ENCODE measurements at places on chromosomes 7 and 10. TPM values are rescaled to one million over a fixed set of nuclear protein-coding genes. Genes with fewer than 3 reads are reported as not detected.
A peak's percentile ranks its signal among the peaks of the same experiment; 100 is the strongest.

The OR13A1 gene
- not detected for total RNA-seq

The HOXA4 gene
- total RNA-seq: 6.2 TPM

The GCC1 gene
- 11.0 TPM for total RNA-seq

The NRAP gene
- total RNA-seq: not detected

The ERVW-1 gene
- not detected for total RNA-seq

The ZC3HAV1L gene
- total RNA-seq: 10.9 TPM

The EPC1 gene
- 30.5 TPM for total RNA-seq

The RNF133 gene
- total RNA-seq: 0.76 TPM

The GPR141 gene
- total RNA-seq: 0.71 TPM

The LRGUK gene
- total RNA-seq: 0.79 TPM

The DNMBP gene
- total RNA-seq: 13.1 TPM

The SLC29A4 gene
- total RNA-seq: 0.90 TPM

The TAC1 gene
- 0.19 TPM for total RNA-seq

The KAZALD1 gene
- 9.3 TPM for total RNA-seq

The AMPH gene
- 10.0 TPM for total RNA-seq

The STEAP2 gene
- total RNA-seq: 45.9 TPM

The LRCH4 gene
- 30.7 TPM for total RNA-seq

The UCN3 gene
- total RNA-seq: not detected

The CFAP70 gene
- total RNA-seq: 1.6 TPM

The TUBAL3 gene
- total RNA-seq: not detected

The SND1 gene
- total RNA-seq: 135 TPM

The PCLO gene
- 0.62 TPM for total RNA-seq

The MEOX2 gene
- 38.2 TPM for total RNA-seq

The TEX47 gene
- total RNA-seq: not detected

The FAM25A gene
- total RNA-seq: not detected

DNA sequence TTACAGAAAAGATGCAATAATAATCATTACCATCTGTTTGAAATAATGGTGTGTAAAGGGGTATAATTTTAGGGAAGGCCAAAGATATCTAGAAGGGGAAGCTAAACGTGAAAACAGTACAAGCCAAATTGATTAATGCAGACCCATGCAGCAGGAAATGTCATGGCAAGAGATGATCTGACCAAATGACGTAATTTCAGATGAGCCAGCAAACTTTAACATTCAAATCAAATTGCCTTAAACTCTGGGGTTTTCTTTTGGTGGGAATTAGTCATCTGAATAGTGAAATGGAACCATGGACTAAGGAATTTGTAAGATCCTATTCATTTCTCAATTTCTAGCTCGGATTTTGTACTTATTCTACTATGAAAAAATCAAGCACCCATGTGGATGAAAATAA, 21.4 kb upstream of the SCIN start:
- no peak for DNase-seq

- no peak for DNase-seq
Observed at GRCh38 chr7:157875230-157876179, 538.7 kb downstream of the DNAJB6 start.

- DNase-seq: no peak
Observed at GRCh38 chr10:99339077-99339476, 9.9 kb downstream of the CNNM1 start.

GRCh38 chr10:26527018-26527417, 88.9 kb downstream of the APBB1IP start:
- no peak for DNase-seq

GRCh38 chr10:115417585-115418265, 324.6 kb downstream of the ATRNL1 start:
- no peak for DNase-seq

GRCh38 chr7:54788664-54789063, 29.7 kb upstream of the SEC61G start:
- no peak for DNase-seq

DNA sequence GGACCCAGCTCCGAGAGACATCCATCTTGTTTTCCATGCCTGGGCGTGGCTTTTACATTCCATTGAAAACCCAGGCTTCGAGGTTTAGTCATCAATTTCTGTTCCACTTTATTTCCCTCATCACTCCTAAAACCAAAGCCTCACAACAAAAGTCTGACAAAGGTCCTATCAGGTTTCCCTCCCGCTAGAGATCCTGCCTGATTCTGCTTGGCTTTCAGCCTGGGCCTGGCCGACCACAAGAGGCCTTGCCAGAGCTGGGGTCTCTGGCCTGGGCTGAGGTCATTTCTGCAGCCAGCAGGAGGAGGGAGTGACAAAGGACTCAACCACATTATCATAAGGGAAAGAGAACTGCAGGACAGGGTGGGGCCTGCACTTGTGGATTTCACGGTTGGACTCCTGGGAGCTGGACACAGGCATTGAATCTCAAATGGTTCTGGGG, 167.0 kb downstream of the FANK1 start:
- DNase-seq: no peak

GRCh38 chr7:135454060-135454459, 55.8 kb downstream of the CNOT4 start:
- no peak for DNase-seq

GRCh38 chr7:35849158-35849831, 48.4 kb downstream of the SEPTIN7 start:
- DNase-seq: no peak

DNA sequence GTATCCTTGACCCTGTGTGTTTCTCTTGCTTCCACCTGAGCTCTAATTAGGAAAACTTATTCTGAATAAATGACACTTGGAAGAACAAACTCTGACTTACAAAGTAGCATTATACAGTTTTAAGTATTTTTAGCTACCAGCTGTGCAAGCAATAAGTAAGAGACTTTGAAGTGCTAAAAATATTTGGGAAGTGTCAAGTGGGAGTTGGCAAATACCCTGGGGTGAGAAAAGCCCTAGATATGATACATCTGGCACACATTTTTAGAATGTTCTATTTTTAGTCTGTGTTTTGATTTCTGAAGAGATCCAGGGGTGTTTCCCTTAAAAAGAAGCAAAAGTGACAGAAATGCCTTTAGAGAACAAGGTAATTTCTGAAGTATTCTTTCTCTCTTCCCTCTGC, 132.7 kb upstream of the TEX47 start:
- DNase-seq: no peak

GRCh38 chr7:1024331-1024841, 20.0 kb upstream of the GPR146 start:
- no peak for DNase-seq

GRCh38 chr7:105278973-105279687, 109.6 kb downstream of the SRPK2 start:
- no peak for DNase-seq

DNA sequence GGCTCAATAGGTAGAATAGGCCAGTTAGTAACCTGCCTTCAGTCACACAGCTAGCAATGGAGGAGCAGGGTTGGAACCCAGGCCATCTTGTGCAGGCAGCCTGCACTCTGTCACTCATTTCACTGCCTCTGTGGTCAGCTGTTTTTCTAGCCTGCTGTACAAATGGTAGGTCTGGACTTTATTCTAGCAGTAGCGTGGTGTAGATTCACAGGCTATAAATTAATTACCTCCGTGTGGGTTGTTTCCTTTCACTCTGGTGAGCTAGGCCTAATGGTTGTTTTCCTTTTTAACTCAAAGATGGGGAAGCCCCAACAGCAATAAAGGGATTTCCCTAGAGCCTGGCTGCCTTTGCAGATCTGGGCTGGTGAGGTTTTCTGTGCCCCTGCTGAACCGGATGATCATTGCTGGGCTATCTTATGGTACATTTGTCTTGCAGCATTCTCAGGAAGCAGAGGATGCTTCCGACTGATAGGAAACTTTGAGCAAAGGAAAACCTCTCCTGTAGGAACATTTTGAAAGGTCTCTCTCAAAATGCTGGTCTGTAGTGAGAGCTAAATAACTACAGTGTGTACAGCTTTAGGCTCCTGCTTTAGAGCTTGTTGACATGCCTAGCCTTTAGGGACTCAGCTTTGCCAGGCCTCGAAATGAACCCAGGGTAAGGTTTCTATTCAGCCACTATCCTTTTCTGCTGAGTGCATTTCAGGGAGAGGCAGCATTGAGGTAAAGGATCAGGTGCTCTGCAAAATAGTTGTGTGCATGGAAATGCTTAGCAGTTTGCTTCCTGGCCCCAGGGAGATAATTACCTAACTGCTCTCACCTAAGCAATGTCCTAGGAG, 157.4 kb downstream of the ST7 start:
- no peak for DNase-seq

GRCh38 chr10:132615341-132616169, 78.0 kb downstream of the INPP5A start:
- peak; percentile 36 for DNase-seq

DNA sequence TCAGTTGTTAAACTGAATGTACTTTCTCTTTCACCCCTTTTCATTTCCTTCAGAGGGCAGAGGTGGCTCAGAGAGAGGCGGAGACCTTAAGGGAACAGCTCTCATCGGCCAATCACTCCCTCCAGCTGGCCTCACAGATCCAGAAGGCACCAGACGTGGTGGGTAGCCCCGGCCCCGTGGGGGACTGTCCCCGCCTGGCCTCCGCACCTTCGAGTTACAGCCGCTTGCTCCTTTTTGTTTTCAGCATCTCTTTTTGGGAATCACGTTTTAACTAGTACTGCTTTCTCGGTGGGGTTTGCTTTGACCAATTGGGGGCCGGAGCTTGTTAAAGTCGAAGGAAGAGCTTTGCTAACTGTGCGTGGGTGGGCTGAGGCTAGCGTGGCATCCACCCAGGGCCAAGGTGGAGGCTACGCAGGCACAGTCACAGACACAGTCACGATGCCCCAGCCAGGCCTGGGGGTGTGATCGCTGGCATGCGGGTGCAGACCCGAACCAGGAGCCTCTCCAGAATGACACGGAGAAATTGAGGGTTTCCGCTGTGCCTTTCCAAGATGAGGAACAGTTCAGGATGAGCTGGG, 116.2 kb upstream of the SH2B2 start:
- DNase-seq: no peak

DNA sequence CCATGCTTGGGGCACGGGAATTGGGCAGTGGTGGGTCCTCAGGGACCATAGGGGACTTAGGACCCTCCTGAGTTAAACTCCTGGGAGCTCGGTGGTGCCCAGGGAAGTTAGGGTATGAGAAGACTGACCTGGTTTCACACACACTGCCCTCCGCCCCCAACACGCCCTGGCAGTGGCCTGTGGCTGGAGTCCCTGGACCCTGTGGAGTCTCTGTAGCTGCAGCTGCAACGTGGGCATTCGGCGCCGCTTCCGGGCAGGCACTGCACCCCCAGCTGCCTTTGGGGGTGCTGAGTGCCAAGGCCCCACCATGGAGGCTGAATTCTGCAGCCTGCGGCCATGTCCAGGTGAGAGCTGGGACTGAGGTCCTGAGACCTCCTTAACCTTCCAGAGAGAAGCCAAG, 29.9 kb upstream of the ZNF862 start:
- no peak for DNase-seq

- no peak for DNase-seq
Observed at GRCh38 chr7:140624392-140625191, 16.0 kb downstream of the DENND2A start.

GRCh38 chr7:151717918-151718317, 159.0 kb downstream of the PRKAG2 start:
- no peak for DNase-seq

- DNase-seq: peak; percentile 47
Observed at GRCh38 chr10:132499367-132499685, 38.3 kb upstream of the INPP5A start.

GRCh38 chr7:106766551-106766950, 98.5 kb upstream of the PIK3CG start:
- DNase-seq: no peak

DNA sequence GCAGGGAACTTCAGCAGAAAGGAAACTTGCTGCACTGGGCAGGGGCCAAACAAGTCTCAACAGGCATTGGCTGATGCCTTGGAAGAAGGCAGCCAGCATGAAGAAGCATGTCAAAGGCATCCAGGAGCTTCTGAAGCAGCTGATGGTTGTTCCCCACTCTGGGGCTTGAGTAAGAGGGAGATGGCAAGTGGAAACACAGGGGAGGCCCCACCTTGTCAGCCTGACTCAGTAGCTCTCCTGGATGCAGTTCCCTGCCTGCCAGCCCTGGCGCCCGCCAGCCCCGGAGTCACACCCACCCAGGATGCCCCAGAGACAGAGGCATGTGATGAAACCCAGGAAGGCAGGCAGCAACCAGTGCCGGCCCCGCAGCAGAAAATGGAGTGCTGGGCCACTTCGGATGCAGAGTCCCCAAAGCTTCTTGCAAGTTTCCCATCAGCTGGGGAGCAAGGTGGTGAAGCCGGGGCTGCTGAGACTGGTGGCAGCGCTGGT, 96.5 kb downstream of the TACC2 start:
- DNase-seq: no peak

GRCh38 chr10:53597835-53598251, 825.3 kb upstream of the MBL2 start:
- no peak for DNase-seq

- peak; percentile 9 for DNase-seq
Observed at GRCh38 chr7:74671602-74672001, 14.1 kb downstream of the GTF2I start.

DNA sequence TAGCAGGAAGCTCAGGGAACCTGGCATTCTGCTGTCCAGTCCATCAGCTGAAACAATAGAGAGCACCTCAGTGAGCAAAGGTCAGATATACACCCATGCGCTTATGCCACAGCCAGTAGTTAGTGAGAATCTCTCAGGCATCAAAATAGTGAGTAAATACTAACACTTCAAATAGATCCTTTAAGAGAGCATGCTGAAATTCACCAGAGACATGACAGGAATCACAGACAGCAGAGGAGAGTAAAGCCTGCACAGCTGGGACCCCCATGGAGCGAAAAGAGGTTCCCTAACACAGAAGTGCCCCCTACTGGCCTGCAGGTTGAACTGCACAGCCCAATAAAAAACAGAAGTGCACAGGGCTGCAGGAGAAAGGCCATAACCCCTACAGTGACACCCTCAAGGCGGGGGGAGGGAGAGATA, 57.6 kb upstream of the ANTXRL start:
- peak; percentile 36 for DNase-seq

GRCh38 chr10:49009199-49009979, 69.7 kb upstream of the LRRC18 start:
- DNase-seq: no peak

- no peak for DNase-seq
Observed at GRCh38 chr7:17009007-17009719, 127.4 kb upstream of the AGR3 start.

DNA sequence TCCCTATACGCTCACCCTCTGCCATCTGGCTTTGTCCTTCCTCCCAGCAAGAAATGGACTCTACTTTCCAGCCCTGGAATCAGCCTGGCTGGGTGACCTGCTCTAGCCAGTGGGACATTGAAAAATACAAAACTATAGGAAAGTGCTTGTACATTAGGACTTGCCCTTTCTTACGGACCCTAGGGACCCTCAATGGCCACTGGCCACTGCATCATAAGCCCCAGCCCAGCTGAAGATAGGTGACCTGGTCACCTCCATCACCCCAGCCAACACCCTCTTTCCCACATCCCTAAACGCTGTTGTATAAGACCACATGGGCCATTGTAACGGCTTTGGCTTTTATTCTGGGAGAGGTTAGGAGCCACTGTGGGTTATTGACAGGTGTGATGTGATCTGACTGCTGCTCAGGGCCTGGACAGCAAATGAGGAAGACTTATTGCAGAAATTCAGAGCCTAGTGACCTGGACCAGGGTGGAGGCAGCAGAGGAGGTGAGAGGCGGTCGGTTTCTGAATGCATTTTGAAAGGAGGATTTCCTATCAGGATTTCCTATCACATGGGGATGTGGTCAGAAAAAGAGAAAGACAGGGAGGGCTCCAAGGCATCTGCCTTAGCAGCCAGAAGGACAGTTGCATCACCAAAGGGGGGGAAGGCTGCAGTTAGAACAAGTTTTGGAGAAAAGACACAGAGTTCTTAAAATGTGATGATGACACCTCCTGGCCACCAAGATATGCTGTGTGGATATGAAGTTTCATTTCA, 2.2 kb upstream of the LMBR1 start:
- DNase-seq: no peak

GRCh38 chr10:91495402-91495801, 85.3 kb downstream of the HECTD2 start:
- DNase-seq: no peak

GRCh38 chr10:47123716-47124288, 176.2 kb upstream of the GDF10 start:
- no peak for DNase-seq

Data from posterior vena cava (tissue), 2 donors.